Muscle of leg (tissue), 16 donors: ENCODE measurements at places on chromosomes 3 and 15.

GRCh38 chr15:31228011-31228484 lies 98.6 kb upstream of the KLF13 start:
- no peak for DNase-seq

- peak; percentile 33 for DNase-seq
These were observed at the start of gene IL5RA for GRCh38 chr3:3110299-3110630. IL5RA (minus strand) TSS chr3:3110374; CDS start chr3:3104984, 5,390 bp downstream.

- DNase-seq = no peak
These were observed 4.5 kb upstream of the HCN4 start for GRCh38 chr15:73373221-73373620.

DNA sequence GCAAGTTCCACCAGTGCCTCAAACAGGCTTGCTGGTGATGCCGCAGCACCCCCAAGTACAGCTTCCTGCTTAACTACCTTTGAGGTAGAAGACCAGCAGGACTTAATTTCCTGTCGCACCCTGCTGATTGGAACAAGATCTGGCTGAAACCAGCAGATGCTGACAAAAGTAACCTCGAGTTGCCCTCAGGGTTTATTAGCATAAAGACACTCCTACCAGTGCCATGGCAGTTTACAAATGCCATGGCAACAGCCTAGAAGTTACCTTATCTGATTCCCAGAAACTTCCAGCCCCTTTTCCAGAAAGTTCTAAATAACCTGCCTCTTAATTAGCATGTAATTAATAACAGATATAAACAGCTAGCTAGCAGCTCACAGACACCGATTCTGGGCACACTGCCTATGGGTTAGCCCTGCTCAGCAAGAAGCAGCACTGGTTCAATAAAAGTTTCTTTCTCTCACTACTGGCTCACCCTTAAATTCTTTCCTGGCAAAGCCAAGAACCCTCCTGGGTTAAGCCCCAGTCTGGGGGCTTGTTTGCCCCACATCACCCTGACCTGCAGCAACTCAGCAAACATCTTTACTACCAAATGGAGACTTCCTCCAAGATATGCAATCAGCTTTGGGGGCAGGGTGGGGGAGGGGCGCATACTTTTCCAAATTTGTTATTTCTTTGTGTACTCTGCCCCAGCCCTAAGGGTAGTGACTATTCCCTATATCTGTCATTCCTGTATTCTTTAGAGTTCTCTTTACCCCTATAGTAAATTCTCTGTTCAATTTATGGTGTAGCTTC lies 54.2 kb downstream of the MAP4 start:
- DNase-seq = no peak

GRCh38 chr15:88563638-88564037 lies 17.2 kb upstream of the DET1 start:
- DNase-seq = no peak

- DNase-seq = peak; percentile 70
These were observed 88.6 kb downstream of the THSD4 start for GRCh38 chr15:71203586-71204474.

GRCh38 chr3:159787178-159787574 lies 201.5 kb upstream of the IL12A start:
- DNase-seq = no peak

- DNase-seq = no peak
These were observed 204.9 kb downstream of the TIGIT start for GRCh38 chr3:114498539-114499370.

DNA sequence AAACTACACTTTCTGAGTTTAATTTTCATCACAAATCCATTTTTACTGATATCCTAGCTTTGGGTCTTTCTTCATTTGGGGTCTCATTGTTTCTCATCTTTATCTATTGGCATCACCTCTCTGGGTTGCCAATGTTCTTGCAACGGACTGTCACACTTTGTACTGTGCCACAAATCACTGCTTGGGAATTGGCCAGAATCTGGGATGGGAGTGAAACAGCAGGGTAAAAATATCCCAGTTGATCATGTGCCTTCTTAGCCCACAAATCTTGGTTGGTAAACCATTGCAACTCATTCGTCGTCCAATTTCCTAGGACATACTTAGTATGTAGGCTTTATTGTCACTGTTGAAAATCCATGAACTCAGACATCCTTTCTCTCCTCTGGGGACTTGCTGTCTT lies 698.5 kb downstream of the OTOL1 start:
- DNase-seq = no peak

DNA sequence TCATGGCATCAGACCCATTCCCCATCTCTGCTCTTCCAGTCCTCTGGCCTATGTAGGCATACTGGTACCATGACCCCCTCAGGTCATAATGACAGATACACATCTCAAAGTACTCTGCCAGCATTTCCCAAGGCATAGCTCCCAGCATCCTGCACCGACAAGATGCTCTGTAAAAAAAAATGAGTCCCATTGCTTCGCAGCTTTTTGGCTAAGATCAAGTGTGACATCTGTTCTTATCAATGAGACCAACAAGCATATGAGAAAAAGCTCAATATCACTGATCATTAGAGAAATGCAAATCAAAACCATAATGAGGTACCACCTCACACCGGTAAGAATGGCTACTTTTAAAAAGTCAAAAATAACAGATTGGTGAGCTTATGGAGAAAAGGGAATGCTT lies 463.9 kb upstream of the PROK2 start:
- no peak for DNase-seq
